ENCODE measurements at places on chromosomes 4 and X.
A peak's percentile ranks its signal among the peaks of the same experiment; 100 is the strongest.

- peak; percentile 85 for DNase-seq
These were observed at the start of the genes KIF4A and PDZD11 for GRCh38 chrX:70289793-70290770. KIF4A (plus strand) TSS chrX:70290104; CDS start chrX:70290459, 355 bp downstream. PDZD11 (minus strand) TSS chrX:70289927; CDS start chrX:70289341, 586 bp downstream.

- DNase-seq, result no peak
These were observed 2.5 kb upstream of the USP11 start for GRCh38 chrX:47230136-47230868.

DNA sequence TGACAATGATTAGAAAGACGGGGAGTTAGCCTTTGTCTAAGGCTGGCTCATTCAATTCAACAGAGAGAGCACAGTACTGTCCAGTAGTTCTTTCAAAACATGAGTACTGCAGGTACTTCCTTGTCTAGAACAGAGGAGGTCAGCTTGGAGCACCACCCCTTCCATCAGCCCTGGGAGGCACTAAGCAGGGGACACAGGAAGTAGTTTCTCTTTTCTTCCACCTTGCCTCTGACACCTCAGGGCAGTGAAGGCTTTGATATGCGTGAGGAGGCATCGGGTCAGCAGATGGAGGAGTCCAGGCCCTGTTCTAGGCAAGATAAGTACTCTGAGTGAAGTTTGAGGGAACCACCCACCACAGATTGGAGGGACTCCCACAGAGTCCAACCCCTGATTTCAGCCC lies 33.1 kb downstream of the MAGEB10 start:
- DNase-seq, result no peak

- DNase-seq, result no peak
These were observed 35.4 kb downstream of the GRXCR1 start for GRCh38 chr4:42927946-42928345.

DNA sequence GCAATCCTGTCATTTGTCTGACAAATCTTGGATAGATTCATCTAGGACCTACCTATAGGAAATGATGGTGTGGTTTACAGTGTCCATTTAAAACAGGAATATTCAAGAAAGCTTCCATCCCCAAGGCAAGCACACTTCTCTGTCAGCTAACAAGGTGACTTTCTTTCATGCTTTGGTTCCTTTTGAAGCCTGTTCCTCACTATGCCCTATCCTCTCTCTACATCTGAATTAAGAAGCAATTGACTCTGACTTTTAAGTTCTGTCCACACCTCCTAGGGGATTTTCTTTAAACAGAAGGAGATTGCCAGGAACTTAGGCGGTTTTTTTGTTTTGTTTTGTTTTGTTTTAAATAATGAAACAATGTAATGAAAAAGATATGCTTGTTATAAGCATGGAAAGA lies 1181.4 kb upstream of the TENM3 start:
- DNase-seq, result no peak

DNA sequence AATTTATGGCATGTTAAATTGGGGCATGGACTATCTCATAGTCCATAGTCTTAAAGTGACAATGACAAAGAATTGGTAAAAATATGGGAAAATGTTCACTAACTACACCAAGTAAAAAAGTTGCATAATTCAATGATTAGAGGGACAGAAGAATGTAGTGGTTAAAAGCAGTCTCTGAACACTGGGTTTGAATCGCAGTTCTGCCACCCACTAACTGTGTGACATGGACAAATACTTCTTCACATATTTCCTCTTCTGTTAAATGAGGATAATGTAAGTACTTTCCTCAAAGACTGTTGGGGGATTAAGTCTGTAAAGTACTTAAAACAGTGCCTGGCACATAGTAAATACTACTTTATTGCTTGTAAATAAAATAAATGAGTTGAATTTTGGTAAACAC lies 15.3 kb downstream of the COQ2 start:
- DNase-seq, result no peak

DNA sequence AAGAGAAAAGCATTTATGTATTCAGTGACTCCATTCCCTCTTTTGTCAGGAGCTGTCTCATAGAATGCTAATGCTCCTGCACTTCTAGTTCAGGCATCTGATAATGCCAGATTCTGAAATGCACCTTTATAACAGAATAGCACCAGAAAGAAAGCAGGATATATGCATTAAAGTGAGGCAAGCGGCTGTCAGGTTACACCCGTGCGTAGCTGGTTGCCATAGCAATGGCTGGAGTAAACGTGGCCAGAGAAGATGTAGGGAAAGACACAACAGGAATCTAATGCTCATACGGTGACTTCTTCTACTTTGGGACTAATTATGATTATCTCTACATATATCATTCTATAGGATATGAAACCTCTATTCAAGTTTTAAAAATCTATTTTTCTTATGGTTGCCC lies 5.9 kb downstream of the EMCN start:
- no peak for DNase-seq

All from hematopoietic multipotent progenitor cell treated with erythropoietin and hydrocortisone succinate and interleukin-3 and kit ligand, for 8 days (in vitro differentiated cells).